Stimulated activated CD4-positive, alpha-beta T cell treated with anti-CD3 and anti-CD28 coated beads, Interleukin-15, amount 100 ng/mL, for 1 hour (primary cell): ENCODE measurements at places on chromosomes 2 and 18.

GRCh38 chr2:12965540-12966269, 249.0 kb downstream of the TRIB2 start:
- DNase-seq: no peak

- DNase-seq: no peak
These were observed 114.6 kb downstream of the IKZF2 start for GRCh38 chr2:213036836-213037235.

GRCh38 chr2:188326669-188327301, 35.1 kb downstream of the GULP1 start:
- no peak for DNase-seq

GRCh38 chr18:67483952-67484351, 32.6 kb downstream of the DSEL start:
- DNase-seq: no peak

GRCh38 chr18:36366994-36367839, 69.7 kb downstream of the FHOD3 start:
- no peak for DNase-seq

GRCh38 chr18:48533340-48534070, 5.3 kb upstream of the CTIF start:
- DNase-seq: no peak

DNA sequence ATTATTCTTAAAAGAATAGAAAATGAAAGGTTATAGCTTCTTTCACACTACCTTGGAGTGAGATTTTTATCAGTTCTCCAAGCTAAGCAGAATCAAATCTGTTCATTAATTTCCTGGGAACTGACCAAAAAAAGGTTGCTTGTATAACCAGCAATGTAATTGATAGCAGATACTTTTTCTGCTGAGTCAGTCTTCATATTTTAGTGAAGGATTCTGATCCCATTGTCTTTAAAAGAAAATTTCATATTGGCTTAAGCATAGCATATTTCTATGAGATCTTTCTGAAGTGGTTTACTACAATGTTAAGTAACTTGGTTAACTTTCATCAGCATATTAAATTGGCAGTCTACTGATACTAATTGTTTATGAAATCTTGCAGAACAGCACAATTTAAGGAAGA, 338.0 kb downstream of the TMX3 start:
- no peak for DNase-seq

- DNase-seq: no peak
These were observed 175.5 kb downstream of the SETBP1 start for GRCh38 chr18:44856157-44856556.

GRCh38 chr2:25933622-25934021, 48.7 kb downstream of the KIF3C start:
- no peak for DNase-seq

DNA sequence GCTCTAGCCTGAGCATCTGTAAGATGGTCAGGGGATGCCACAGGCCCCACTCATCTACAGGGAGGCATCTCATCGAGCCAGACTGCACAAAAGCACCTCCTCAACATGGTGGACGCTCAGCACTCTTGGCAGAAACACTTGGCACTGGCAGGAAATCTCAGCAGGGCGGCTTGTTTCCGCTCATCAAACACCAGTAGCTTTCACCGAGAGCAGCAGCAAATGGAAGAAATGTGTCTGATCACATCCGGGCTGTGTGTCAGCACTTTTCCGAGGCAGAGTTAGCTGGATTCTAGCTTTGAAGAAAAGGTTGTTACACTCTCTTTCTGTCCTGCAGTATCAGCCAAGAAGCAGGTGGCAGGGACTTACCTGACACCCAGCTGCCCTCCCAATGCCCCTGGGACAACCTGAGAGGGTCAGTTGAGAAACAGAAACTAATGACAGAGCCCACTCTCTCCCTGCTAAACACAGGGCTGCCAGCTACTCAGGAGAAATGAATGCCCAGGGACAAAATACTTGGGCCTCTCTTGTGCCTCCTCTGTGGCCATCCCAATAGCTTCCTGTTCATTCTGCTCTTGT, 68.9 kb upstream of the FZD7 start:
- DNase-seq: no peak

GRCh38 chr2:233065954-233066470, 5.9 kb downstream of the INPP5D start:
- no peak for DNase-seq

GRCh38 chr2:158805936-158806335, 10.8 kb downstream of the DAPL1 start:
- no peak for DNase-seq

GRCh38 chr18:56711708-56712445, 60.7 kb downstream of the WDR7 start:
- no peak for DNase-seq

- DNase-seq: no peak
These were observed 162.3 kb downstream of the MREG start for GRCh38 chr2:215851082-215851481.

DNA sequence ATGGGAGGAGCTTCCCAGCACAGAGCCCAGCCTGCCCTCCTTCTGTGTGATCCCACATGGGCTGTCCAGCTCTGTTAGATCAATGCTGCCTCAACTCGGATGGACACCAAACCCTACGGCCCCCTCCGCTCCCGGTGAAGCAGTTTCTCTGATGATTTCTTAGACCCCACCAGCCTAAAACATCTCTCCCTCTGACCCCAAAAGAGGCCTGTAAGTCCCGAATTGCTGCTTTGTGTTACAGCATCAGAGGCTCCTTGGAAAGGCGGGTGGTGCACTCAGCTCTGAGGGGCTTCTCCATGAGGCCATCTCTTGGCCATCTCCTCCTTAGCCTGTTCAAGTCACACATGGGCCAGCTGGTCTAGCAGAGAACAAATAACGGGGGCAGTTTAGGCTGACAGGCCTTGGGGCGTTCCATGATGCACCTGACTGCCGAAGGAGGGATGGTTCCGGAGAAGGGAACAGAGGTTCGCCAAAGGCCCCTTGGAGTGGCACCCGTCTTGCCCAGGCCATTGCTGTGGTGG, 240.7 kb downstream of the SH3RF3 start:
- DNase-seq: no peak

GRCh38 chr18:48826806-48827205, 124.0 kb downstream of the SMAD7 start:
- DNase-seq: no peak

- DNase-seq: no peak
These were observed 1078.5 kb upstream of the ZEB2 start for GRCh38 chr2:145598434-145598833.

DNA sequence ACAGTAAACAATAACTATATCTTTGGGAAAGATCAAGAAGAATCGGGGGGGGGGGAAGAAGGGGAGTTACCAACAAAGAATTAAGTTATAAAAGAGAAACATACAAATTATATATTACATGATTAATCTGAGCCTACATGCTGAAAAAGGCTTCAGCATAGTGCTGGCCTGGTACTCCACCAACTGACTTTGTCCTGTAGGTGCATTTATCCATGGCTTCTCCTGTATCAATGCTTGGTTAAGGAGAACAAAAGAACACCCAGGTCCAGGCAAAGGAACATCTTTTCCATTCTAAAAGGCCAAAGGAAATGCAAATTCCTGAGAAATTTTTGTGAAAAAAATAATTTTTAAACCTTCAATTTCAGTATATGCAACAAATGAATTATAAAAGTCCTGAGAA, 24.2 kb downstream of the RPRD1A start:
- DNase-seq: no peak
